ENCODE measurements at places on chromosomes 11 and 22.

- peak; percentile 27 for DNase-seq
Measured at GRCh38 chr22:31490496-31490925, 869 bp upstream of the EIF4ENIF1 start.

DNA sequence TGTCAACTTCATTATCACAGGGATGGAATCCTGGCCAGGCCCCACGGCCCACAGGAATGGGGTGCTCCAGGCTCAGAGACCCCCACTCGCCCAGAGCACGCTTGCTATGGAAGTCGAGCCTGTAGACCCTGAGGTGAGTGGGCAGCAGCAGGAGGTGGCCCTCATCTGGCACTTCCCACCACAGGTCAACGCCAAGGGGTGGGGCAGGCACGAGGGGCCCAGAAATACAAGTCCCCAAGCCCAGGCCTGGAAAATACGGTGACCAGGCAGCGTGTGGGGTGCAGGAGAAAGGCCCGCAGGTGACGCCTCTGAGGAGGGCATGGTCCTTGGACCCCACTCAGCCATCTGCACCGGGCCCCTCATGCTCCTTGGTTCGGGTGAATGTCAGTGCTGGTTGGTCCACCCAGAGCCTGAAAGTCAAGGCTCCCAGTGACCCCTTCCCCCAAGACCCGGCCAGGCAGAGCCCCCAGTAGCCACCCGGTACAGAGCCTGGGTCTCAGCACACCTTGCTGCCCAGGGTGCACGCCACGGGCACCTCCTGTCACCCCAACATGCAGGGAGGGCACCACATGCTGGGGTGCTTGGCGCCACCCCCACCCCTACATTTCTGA is 2.4 kb downstream of the MOB2 start:
- DNase-seq: no peak

DNA sequence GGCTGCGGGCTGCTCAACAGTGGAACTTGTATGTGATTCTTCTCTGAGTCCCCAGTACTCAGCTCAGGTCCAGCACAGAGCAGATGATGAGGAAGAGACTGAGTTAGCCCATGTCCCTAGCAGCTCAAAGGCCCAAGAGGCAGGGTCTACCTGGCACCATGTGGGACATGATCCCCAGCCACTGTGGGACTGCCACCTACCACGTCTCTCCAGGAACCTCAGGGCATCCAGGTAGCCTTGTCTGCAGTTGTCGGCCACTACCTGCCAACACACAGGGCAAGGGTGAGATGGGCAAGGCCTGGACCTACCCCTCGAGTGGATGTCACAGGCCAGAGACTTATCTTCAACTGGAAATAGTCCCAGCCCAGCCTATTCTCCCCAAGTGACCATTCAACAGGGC is 4.4 kb downstream of the PNPLA5 start:
- no peak for DNase-seq

GRCh38 chr11:99370549-99371216 is 349.9 kb downstream of the CNTN5 start:
- no peak for DNase-seq

- no peak for DNase-seq
Measured at GRCh38 chr11:65802841-65803240, 16.0 kb downstream of the OVOL1 start.

- DNase-seq: no peak
Measured at GRCh38 chr22:36464715-36465231, 16.7 kb downstream of the TXN2 start.

DNA sequence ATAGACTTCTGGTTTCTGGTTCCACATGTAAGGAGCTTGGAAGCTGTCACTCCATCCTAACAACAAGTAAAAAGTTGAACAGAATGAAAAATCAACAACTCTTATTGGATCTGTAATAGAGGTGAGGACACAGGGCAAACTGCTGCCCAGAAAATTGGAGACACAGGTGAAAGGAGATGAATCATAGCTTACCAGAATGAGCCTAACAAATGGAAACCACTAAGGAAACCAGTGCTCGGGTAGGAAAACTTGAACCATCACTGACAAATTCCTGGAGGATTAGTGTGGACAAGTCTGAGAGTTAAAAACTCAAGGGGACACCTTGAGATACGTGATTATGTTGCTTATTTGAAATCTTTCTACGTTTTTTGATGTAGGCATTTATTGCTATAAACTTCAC is 52.1 kb downstream of the GDPD4 start:
- DNase-seq: no peak

GRCh38 chr22:38531251-38531938 is 25.3 kb upstream of the DDX17 start:
- no peak for DNase-seq

DNA sequence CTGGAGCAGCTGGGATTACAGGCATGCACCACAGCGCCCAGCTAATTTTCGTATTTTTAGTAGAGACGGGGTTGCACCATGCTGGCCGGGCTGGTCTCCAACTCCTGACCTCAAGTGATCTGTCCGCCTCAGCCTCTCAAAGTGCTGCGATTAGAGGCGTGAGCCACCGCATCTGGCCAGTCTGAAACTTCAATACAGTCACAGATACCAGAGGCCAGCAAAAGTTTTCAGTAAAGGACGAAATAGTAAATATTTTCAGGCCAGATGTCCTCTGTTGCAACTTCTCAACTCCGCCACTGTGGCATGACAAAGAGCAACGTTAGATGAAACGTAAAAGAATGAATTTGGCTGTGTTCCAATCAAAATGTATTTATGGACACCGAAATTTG is 403.6 kb downstream of the MN1 start:
- DNase-seq: no peak

DNA sequence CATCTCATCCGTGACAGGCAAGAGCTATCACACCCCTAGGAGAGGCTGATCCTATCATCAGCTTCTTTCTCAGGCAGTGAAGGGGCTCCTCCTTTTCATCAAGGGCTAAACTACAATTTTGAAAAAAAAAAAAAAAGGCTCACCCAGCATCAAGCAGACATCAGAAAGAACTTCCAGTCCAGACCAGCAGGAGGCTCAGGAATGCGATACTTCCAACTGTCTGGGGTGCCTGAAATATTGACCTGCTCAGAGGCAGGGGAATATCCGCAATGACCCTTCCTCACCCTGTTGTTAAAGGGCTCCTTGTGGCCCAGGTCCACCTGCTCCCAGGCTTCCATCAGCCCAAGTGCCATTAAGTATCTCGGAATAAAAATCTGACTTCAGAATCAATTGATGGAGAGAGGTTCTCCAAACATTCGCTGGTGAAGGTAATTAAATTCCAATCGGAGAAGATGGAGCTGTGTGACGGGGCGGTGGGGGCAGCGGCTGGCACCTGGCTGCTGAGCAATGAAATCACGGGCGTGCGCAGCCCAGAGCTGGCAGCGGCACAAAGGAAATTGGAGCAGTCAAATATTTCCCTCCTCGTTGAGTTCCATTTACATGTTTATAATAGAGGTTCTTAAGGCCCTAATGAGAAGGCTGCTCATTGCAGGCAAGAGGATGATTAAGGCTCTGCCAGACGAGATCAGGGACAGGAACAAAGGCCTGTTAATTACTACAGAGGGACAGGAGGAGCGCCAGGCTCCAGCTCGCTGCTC is 69.0 kb upstream of the THY1 start:
- DNase-seq: no peak

DNA sequence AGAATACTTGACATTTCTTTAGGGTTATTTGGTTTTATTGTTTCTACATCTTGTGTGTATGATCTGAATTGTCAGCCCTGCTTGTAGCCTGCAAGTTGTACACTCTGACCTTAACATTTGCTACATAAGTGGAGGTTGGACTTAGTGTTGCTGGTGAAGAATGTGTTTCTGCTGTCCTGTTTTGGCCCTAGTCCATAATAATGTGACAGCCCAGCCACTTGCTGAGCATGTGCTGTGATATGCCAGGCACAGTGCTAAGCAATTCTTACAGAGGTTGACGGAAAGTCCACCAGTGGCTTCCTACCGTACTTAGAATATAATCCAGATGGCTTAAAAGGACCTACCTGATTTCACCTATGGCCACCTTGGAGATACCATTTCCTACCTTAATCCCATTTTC is 526.6 kb downstream of the NELL1 start:
- DNase-seq: no peak

GRCh38 chr11:2770761-2771301 is 71.0 kb upstream of the KCNQ1OT1 start:
- DNase-seq: no peak

DNA sequence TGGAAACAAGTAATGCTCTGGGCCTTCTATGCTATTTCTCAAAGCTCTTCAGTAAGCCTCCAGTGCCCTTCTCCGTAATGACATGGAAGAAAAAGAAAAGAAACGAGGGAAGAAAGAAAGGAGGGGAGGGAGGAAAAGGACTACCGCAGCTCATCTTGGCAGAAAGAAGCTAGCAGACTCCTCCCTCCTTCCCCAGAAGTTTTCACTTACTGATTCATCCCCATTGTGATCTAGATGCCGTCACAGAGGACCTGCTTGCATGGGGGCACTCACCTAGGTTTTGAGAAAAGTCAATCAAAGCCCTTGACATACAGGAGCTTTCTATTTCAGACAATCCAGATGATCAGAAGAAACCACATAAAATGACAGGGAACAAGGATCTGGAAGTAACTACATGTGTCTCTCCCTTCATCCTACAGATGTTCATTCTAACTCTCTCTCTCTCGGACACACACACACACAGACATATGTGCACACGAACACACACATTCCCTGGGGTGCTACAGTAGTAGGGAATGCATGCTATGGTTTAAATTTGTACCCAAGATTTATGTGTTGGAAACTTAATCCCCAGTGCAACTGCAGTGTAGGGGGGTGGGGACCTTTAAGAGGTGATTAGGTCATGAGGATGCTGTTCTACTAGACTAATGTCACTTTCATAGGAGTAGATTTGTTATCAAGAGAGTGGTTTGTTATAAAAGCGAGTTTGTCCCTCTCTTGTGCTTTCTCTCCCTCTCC is 37.6 kb upstream of the RCN1 start:
- DNase-seq: no peak

DNA sequence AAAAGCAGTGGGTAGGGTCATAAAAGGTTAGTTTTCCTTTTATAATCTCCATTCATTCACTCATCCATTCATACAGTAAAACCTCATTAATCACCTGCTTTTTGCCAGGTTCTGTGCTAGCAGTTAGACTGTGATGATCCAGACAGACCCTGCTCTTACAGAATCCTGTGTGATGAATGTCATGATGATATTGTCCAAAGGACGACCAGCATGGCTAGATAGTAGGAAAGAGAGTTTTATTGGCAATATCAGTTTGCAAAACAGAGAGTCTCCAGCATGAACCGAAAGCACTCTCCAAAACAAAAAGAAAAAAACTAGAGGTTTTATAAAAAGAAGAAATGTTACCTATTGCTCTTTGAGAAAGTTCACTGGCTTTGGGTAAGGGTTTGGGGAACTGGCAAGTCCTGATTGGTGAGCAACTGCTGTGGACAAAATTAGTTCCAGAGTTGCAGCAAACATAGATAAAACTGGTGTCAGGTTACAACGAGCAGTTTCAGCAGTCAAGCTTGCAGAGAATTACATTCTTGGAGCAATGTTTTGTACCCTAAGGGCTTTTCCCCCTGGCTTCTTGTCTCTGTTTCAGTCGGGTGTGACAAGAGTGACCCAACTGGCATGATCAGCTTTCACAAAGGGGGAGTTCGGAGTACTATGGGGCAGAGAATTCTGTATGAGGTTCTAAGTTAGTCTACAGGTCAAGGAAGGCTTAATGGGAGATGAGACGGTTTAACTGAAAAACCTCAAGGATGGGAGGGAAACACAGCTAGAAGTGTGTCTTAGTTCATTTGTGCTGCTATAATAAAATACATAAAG is 58.3 kb downstream of the HSD17B12 start:
- DNase-seq: no peak

GRCh38 chr22:30241576-30242371 is 4.8 kb downstream of the LIF start:
- no peak for DNase-seq

GRCh38 chr11:34976496-34977088 is 60.2 kb downstream of the PDHX start:
- no peak for DNase-seq

DNA sequence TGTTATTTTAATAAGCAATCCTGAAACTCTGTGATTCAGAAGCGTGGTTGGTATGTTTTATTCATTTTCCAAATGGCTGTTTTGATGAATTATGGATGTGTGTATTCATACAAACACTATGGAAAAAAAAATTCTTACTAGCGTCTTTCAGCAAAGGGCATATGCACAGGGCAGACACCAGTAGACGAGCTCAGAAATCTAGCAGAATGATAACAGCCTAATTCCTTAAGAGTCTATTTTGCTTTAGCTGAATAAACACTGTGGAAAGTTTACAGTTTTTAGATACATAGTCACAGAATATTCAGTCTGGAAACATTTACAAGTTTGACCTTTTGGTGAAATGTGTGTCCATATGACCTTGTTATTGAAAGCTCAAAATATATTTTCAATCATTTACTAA is 418.8 kb upstream of the LUZP2 start:
- DNase-seq: no peak

DNA sequence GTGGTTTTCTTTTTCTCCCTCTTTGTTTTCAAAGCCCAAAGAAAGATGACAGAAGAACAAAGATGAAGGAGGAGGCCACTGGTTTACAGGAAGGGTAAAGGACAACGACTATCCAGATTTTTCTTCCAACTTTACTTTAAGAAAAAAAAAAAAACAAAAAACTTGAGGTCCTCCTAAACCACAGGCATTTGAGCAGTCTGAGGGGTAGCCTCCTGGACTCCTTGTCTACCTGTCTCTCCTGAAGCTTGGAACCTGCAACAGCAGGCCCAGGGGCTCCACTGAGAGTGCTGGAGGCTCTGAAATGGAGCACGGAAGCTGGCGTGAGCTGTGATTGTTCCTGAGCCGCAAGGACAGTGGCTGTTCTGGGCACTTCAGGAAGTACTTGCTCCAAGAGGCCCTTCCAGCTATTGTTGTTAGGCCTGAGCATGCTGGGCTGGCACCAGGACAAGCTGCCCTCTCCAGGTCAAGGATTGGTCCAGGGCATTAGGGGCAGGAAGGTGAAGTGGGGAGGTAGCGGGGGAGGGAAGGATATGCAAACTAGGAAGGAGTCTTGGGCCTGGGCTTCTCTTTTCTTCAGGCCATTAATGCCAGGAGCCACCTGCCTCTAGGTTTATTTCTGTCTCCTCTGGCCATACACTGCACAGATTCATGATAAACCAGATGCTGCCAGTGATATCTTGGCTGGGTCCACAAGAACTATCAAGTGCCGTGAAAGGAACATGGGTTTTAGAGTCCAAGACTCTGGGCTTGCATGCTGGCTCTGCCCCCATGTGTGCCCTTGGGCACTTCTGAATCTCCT is 147.3 kb downstream of the CCDC34 start:
- DNase-seq: no peak

All from activated CD8-positive, alpha-beta memory T cell treated with anti-CD3 and anti-CD28 coated beads for 48 hours (primary cell).